ENCODE measurements at places on chromosomes 6 and 20.
A peak's percentile ranks its signal among the peaks of the same experiment; 100 is the strongest.

DNA sequence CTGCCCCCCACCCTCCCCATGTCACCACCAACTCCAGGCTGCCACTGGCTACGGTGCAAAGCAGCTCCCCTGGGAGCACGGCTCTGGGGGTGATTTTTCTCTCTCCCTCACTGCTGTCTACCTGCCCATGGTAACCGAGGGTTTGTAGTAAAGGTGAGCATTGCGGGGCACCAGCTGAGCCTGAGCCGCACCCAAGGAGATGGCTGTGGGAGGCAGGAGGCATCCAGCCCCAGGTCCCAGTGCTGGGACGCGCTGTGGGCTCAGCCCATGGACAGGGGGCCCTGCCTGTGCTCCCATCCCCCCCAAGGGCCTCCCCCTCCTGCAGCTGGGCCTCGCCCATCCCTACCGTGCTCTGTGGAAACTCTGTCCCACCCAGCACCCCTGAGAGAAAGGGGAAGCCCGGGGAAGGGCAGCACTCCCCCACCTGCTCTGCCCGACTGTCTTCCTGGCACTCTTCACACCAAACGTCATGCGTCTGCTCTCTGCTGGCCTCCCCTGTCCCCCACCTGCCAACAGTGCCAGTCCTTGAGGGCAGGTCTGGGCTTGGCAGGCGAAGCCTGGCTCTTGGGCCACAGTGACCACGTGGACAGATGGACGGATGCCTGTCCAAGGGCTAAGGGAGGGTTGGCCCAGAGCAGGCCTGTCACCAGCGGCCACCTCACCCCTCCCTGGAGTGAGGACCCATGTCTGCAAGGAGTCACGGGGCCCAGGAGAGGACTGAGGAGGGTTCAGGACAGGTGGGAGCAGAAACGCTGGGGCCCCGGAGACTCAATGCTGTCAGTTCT is 3.8 kb upstream of the CHRNA4 start:
- no peak for DNase-seq

- peak; percentile 27 for DNase-seq
Measured at GRCh38 chr6:35919827-35920751, 809 bp downstream of the SRPK1 start.

GRCh38 chr20:32416206-32416605 is 58.1 kb downstream of the ASXL1 start:
- no peak for DNase-seq

- no peak for DNase-seq
Measured at GRCh38 chr6:53461696-53462095, 83.2 kb downstream of the GCLC start.

DNA sequence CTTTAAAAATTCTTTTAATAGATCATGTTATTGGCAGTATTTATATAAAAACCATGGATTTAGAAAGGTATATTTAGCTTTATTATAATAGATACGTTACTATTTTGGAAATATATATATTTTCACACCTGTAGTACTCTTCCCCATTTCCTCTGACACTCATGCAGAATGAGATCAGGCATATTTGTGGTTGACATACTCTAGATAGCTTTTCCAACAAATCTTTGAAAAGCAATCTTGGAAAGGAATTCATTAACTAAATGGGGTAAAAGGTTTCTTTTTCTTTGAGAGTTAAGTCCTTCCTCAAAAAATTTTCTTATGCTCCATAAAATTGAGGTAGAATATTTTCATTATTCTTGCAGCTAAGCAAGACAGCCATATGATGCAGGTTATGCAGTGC is 14.5 kb downstream of the ASF1A start:
- no peak for DNase-seq

DNA sequence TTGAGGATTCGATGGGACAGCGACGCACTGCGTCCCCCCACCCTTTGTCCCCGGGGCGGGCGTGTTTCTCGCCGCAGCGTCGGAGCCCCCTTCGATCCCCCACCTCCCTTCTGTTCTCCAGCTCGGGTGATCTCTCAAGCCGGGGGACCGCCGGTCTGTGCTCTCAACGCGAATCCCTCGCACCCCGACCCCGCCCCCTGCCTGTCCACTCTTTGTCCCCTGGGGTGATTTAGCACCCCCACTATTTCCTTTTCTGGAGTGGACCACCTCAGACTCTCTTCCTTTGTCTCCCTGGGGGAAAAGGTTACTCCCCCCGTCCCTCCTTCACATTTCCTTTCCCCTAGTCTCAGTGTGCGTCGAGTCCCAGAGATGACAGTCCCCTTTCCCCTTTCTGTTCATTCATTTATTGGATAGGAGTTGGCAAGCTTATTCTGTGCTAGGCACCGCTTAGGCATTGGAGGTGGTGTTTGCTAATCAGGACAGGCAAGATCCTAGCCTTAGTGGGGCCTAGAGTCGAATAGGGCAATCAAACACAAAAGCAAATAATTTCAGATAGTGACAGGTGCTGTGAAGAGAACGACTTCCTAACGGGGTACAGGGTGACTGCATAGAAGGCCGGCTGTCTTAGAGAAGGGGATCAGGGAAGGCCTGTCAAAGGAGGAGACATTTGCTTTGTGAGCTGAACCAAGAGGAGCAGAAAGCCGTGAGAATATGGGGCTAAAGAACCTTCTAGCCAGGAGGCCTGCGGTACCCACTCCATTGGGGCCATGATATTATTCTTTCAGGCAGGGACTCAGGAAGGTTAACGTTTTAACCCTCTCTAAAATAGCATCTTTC is 741 bp downstream of the PTPN1 start:
- no peak for DNase-seq

- DNase-seq: no peak
Measured at GRCh38 chr20:16491294-16491905, 81.8 kb downstream of the KIF16B start.

GRCh38 chr6:33787346-33787953 is 1.5 kb downstream of the LEMD2 start:
- DNase-seq: no peak

DNA sequence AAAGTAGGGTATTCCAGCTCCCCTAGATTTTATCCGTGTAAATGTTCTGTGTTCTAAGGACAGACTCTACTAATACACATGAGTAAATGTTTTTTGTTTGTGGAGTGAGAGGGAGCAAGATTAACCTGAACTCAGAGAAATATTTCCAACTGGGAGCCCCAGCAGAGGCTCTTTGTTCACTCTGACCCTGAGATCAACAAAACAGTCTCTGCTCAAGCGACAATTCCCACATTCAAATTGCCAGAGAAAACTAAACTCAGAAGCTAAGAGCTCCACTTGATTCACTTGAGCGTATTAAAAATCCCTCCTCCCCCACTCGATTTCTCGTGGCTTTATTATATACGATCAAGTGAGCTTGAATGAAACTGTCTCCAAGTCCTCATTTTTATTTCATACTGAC is 413.9 kb upstream of the JARID2 start:
- no peak for DNase-seq

DNA sequence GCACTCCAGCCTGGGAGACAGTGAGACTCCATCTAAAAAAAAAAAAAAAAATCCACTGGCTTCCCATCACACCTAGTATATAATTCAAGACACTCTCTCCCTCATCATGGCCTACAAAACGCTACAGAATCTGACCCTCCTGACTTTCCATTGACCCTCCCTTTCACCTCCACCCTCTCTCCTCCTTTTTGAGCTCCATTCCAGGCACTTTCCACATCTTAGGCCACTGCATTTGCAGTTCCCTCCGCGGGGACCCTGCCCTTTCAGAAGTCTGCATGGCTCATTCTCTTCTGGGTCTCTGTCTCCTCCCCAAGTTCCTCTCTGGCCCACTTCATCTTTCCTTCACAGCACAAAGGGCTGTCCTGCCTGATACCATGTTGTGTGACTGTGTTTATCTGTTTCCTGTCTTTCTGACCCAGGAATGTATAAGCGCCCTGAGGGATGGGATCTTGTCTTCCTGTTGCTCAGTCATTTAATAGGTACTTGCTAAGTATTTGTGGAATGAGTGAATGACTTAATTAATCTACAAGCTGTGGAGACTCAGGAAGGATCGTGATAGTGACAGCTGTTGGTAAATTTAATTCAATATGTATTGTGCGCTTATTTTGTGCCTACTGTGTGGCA is 35.2 kb downstream of the NCR2 start:
- DNase-seq: no peak

GRCh38 chr6:26022737-26023136 is 60.1 kb downstream of the TRIM38 start:
- no peak for DNase-seq

GRCh38 chr6:162177746-162178145 is 549.8 kb downstream of the PRKN start:
- peak; percentile 43 for DNase-seq

DNA sequence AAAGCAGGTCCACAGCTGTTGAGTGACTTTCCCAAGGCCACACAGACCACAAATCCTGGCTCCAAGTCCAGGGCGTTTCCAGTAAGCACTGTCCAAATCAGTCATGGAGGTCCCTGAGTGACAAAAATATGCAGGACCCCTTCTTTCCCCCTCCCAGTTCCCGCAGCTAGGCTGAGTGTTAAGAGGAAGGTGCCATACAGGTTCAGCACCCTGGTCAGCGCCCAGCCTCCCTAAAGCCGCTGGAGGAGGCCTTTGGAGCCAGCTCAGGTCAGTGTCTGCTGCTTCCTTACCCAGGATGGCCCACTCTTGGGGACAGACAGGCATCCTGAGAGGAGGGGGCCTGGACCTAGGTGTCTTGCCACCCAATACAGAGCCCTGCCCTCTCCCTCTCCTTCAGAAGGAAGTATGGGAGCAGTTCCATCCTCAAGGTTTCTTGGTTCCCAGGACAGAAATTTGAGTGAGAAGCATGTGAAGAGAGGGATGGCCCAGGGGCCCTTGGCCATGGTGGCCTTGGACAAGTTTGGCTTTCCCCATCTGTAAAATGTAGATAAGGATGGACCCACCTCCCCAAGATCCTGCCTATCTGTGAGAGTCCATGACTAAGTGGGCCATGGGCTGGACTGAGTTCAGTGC is 13.2 kb downstream of the TMEM74B start:
- peak; percentile 51 for DNase-seq

DNA sequence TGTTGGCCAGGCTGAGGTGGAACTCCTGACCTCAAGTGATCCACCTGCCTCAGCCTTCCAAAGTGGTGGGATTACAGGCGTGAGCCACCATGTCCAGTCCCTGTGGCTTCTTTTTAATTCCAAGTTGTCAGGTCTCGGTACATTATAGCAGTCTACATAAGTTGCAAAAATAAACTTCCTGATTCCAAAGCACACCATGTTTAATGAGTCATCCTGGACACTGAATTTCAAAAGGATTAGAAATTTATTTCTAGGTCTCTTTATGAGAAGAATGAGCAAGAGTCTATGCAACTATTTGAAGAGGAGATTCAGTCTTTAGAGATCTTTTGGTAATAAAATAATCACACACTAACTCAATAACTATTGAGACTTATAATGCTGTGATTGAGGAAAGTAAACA is 63.9 kb upstream of the MCHR2 start:
- no peak for DNase-seq

All from renal pelvis (tissue), 12 donors.